SW 1271 (cell line): ENCODE measurements at places on chromosomes 3 and 15.

GRCh38 chr3:72128921-72129320 lies 344.0 kb upstream of the PROK2 start:
- DNase-seq, result no peak

DNA sequence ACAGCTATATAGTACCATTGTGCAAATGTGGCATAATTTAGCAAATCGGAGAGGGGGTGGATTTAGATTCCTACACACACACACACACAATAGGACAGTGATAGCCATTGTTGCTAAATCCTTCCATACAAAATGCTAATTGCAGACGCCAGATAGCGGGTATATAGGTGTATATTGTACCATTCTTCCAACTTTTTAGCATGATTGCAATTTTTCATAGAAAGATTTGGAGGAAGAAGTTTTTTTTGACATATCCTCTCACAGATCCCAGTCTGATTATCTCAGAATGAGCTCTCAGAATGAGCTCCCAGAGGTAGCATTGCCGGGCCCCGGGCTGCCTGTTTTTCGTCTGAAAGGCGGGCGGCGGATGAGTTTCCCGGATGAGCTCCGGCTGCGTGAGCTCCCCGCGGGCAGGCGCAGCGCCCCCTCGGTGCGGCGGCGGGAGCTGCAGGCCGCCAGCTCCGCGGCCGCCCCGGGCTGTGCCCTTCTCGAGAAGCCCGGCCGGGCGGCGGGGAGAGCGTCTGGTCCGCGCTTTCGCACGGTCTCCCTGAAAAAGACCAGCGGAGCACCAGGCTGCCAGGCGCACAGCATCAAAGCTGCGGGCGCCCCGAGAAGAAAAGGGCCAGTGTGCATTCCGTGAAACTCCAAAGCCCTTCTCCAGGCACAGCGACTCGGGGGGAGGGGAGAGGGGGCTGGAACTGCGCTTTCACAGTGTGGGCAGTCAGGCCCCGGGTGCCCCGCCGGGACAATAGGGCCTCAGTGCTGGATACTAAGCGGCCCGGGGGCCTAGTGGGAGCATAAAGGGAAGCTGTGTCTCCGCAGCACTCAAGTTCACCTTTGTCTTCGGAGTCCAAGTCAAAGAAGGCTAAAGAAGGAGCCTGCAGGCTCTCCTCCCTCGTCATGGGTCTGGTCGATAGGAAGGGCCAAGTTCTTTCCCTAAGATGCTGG lies 12.0 kb upstream of the SHC4 start:
- DNase-seq, result peak; percentile 9

DNA sequence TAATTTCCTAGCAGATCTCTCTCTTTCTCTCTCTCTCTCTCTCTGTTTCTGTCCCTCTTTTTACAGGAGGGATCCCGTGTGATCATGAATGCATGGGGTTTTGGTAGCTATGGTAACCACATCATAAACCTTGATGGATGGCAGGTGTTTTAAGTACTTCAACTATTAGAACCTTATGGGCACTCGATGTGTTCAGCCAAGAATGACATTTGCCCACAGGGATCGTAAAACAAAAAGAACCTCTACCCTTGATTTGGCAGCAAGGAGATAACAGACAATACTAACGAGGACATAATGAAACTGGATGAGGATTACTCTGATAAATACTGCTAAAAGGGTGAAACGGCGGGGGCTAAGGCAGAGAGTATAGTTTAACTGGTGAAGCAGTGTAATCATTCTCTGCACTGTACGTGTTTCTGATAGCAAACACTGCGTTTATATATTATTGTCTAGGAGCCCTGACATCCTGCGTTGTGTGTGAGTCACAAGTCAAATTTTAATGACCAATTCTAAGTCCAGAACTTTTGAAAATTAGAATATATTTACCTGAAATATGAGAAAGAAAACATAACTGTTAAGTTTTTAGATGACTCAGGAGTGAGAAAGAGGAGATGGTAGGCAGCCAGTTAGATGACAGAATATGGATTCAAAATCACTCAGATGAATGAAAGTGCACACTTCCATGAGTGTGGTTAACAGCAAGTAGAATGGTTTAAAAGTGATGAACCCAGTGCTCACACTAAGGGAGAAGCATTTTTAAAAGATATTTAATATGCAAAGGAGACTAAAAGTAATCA lies 80.3 kb downstream of the OTOL1 start:
- no peak for DNase-seq

- no peak for DNase-seq
These were observed 23.2 kb upstream of the IP6K2 start for GRCh38 chr3:48739955-48740823.

- peak; percentile 57 for DNase-seq
These were observed 612.9 kb upstream of the TBL1XR1 start for GRCh38 chr3:177810162-177810623.

GRCh38 chr3:42844412-42844713 lies 31.3 kb downstream of the CYP8B1 start:
- no peak for DNase-seq

DNA sequence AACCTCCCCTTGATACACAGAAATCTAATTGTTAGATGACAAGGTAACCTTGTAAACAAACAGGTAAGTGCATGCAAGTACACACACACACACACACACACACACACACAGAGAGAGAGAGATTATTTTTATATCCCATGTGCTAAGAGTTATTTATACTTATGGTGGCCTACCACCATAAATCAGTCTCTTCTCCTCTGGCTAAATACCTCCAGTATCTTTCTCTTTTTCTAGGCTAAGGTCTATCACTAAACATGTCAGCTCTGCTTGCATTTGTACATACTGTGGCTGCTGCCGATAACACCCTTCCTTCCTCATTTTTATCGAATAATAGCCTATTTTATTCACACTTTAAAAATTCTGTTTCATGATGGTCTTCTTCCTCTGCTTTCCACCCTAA lies 172.4 kb downstream of the CNTN3 start:
- no peak for DNase-seq

DNA sequence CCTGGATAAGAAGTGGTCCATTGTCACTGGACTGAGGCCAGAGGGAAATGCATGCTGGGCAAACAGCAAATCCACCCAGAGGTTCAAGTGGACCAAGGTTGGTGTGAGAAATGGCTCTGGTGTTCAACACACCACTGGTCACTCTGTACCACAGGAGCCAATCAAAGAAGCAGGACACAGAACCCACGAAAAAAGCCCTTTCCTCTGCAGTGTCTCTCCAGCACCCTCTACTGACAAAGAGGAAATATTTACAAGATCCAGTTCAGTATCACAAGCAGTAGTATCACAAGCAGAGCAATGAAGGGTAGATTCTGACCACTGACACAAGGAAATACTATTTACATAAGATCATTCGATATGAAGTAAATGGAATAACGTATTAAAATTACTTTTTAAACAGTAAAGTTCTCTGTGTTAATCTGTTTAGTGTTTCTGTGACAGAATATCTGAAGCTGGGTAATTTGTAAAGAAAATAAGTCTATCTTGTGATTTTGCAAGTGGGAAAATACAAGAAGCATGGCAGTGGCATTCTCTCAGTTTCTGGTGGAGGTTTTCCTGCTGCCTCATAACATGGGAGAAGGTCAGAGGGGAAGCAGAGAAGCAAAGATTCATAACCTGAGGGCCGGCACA lies 390.7 kb downstream of the EFHB start:
- DNase-seq, result peak; percentile 49

DNA sequence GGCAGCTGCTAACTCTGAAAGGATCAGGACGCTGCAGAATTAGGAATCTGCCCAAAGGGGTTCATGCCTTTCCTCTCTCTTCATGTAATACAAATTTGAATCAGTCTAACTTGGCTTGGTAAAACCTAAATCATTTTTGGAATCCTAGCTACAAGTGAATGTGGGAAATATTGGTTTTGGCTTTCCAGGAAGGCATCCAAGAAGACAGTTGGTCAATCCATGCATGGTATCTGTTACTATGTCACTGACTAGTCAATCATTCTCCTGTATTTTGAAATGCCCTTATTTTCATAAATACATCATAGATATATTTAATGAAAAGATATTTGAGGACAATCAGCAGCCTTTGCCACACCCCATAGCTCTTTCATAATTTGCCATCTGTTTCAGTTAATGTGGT lies 7.5 kb upstream of the PLS1 start:
- DNase-seq, result no peak

DNA sequence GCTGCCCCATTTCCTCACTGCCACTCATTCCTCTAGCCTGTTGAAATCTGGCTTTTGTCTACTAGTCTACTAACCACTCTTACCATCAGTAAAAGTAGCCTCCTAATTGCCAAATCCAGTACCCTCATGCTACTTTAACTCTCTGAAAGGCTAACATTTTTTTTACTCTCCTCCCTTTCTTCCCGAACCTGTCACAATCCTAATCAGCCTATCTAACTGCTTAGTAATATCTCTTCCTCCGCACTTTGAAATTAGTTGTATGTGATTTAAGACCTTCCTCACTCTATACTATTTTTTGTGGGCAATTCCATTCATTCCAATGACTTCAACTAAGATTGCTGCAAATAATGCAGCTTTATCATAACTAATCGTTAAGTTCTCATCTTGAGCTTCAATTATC lies 3.7 kb downstream of the SENP7 start:
- DNase-seq, result no peak

DNA sequence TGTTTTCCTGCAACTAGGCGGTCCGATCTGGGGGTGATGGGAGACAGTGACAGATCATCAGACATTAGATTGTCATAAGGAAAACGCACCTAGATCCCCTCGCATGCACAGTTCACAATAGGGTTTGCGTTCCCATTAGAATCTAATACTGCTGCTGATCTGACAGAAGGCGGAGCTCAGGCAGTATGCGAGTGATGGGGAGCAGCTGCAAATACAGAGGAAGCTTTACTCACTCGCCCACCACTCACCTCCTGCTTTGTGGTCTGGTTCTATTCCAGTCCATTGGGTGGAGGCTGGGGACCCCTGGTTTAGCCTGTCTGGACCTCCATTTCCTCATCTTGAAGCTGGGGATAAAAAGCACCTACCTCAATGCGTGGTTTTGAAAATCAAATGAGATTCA lies 437.5 kb upstream of the PROK2 start:
- DNase-seq, result no peak

- no peak for DNase-seq
These were observed 635.1 kb downstream of the EPHA3 start for GRCh38 chr3:89742546-89742945.

DNA sequence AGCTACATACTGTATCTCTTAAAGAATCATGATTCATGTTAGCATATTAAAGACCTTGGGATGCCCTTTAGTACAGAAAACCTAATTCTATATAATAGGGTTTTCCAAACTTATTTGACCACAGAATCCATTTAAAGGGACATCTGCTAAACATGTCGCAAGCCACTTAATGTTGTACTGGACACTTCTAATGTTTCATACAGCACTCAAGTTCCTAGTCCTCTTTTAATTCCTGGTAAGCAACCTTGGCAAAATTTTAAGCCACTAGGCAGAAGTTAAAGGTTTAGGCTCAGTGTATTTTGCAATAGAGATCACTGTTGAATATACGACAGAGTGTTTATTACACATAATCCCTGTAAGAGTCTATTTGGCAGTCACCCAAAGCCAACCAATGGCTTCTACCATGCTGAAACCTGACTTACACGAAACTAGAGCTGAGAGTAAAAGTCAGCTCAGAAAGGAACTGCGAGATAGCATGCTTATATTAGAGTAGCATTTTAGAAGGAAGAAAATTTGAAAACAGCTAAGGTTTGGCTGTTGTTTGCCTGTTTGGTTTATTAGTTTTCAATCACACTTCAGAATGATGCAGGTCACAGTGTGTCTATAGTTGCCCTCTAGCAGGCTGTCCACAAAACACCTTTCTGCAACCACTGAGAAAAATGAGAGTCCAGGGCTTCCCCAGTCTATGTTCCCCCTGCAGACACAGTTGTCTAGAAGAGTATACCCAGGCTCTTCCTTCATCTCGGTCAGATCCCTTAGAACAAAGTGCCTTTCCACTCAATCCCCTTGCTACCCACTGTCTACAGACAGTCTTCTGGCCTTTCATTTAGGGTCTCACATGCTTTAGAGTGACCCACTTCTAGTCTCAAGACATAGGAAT lies 104.4 kb downstream of the FMN1 start:
- no peak for DNase-seq

GRCh38 chr3:58020783-58021071 lies 12.5 kb downstream of the FLNB start:
- no peak for DNase-seq

GRCh38 chr15:69357773-69358771 lies 56.1 kb upstream of the KIF23 start:
- no peak for DNase-seq

DNA sequence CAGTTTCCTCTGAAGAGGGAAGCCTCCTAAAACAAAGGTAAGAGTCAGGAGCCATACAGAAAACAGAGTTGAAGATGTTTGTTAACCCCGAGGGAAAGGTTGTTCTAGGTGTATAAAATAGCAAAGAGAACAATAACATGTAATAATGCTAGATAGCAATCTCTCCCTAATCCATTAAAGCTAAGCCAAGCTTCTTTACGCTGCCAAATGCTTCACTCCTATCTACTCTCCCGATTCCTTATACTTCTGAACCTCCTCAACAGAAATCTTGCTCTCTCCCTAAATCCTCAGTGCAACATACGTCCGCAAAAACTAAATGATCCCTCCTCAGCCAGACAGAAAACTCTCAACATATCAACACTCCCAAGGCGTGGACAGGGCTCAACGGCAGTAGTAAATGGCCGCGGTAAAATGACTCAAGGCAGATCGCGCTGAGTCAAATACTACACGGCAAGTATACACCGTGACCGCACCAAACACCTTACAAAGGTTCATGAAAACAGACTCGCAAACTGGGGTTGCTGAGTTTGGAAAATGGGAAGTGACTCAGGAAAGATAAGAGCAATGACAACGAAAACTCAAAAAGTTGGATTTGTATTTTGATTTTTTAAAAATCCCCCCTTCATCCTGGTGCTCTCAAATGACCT lies 682 bp downstream of the CLDND1 start:
- DNase-seq, result peak; percentile 25

DNA sequence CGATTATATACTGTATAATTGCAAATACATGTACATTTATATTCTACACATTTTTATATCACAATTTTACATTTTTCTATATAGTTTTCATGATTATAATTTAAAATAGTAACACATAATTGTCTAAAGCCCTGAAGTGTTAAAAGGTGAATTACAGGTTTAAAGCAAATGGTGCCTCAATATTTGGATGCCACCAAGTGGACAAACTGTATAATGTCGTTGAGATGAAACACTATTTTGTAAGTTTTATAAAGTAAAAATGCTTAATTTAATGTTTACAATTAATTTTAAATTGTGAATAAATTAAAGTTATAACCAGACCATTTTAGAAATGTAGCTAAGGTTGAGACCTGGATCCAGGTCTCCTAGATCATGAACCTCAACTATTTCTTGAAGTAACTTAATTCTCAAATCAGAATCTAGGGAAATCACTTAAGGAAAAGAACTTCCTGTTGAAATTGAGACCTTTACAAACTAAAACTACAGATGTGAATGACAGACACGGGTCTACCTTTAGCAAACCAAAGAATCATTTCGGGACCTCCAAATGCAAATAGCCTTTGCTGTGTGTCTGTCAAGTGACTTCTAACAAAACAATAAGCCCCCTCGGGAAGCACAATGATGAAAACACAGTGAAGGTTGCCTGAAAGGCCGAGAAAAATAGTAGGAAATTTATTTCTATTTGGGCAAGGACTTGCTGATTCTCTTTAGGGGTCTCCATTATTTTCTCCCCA lies 37.8 kb downstream of the EHHADH start:
- DNase-seq, result no peak
